Natural killer cell treated with Interleukin-12 subunit alpha and Interleukin-12 subunit beta and Interleukin-15 and Interleukin-18, amount 100 ng/mL, for 72 hours (primary cell): ENCODE measurements at places on chromosomes 12 and 14. TPM values are rescaled to one million over a fixed set of nuclear protein-coding genes. Genes with fewer than 3 reads are reported as not detected.

Gene FITM1
- 0.67 TPM for total RNA-seq

Gene DNAJC22
- total RNA-seq, result not detected

Gene SCNN1A
- total RNA-seq, result not detected

Gene PIK3C2G
- not detected for total RNA-seq

Gene YEATS4
- total RNA-seq, result 14.9 TPM

Gene RDH5
- 10.2 TPM for total RNA-seq

Gene CCDC197
- not detected for total RNA-seq

Gene SLC2A3
- total RNA-seq, result 250 TPM

Gene PTCSC3
- total RNA-seq, result not detected

Gene POTEG
- not detected for total RNA-seq

Gene KRT6C
- not detected for total RNA-seq

Gene C14orf132
- total RNA-seq, result not detected

Gene IL31
- not detected for total RNA-seq

Gene DLK1
- total RNA-seq, result not detected

Gene C3AR1
- 1.6 TPM for total RNA-seq

Gene RD3L
- not detected for total RNA-seq

Gene CABP1
- not detected for total RNA-seq

Gene PPFIA2
- total RNA-seq, result not detected

Gene GPR137C
- 0.38 TPM for total RNA-seq

Gene FAM222A
- total RNA-seq, result 1.2 TPM

Gene BHLHE41
- total RNA-seq, result not detected

Gene E2F7
- total RNA-seq, result 15.0 TPM

Gene MYF5
- total RNA-seq, result not detected

Gene WSB2
- 52.3 TPM for total RNA-seq

Gene PTGER2
- 96.0 TPM for total RNA-seq

Gene SYT1
- total RNA-seq, result not detected

Gene PPP1R3E
- total RNA-seq, result 12.4 TPM
